ENCODE measurements at places on chromosomes 16 and 17.

- peak; percentile 4 for DNase-seq
Observed at GRCh38 chr17:27544350-27545131, 86.4 kb upstream of the LGALS9 start.

GRCh38 chr16:11685844-11686618 is 17.8 kb downstream of the SNN start:
- DNase-seq = no peak

DNA sequence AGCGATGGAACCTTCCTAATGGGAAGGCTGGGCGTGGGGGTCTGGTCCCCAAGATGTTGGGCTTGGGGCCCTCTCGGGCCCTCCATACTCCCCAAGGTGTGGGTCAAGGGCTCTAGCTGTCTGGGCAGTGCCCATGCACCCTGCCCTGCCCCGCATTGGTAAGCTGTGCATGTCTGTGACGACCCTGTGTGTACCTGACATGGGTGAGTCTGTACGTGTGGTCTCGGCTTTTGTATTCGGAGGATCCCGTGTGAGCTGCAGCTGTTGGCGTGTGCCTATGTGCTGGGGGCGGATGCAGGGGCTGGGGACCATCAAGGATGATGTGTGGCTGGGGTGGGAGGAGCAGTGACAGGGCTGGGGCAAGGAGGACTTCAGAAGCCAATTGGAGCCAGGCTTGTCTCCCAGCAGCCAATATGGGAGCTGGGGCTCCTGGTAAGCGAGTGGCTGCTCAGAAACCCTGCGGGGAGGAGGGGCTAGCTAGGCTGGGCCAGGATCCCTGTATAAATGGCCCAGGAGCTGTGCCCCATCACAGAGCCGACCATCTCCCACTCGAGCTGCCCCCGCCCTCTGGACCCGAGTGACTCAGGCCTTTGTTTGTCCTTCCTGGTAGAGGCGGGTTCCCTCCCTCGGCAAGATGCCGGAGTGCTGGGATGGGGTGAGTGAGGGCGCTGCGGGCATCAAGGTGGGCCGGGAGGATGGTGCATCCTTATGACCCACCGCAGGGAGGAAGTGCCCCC is at the start of gene NDRG4:
NDRG4 (plus strand) TSS at position 529 of the 737 bp plus-strand sequence; CDS start at position 635, 106 bp downstream.
- no peak for DNase-seq

DNA sequence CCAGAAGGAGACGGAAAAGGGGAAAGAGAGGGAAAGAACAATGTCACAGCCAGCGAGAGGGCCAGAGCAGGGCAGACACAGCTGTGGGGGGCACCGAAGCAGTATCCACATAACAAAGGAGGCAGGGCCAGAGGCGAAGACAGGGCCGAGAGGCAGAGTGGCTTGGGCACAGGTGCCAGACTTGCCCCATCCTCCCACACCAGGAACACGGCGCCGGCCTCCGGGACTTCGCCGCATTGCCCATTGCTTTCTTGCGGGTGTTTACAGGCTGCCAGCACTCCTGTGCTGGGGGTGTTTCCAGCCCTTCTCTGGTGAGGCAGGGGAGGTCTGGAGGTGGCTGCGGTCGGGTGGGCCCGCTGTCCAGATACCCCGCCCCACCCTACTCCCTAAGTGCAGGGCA is 78.0 kb downstream of the ENGASE start:
- no peak for DNase-seq

GRCh38 chr17:2980904-2981246 is 82.5 kb downstream of the OR1D5 start:
- no peak for DNase-seq

- no peak for DNase-seq
Observed at GRCh38 chr16:30335598-30336474, 19.3 kb downstream of the CD2BP2 start.

DNA sequence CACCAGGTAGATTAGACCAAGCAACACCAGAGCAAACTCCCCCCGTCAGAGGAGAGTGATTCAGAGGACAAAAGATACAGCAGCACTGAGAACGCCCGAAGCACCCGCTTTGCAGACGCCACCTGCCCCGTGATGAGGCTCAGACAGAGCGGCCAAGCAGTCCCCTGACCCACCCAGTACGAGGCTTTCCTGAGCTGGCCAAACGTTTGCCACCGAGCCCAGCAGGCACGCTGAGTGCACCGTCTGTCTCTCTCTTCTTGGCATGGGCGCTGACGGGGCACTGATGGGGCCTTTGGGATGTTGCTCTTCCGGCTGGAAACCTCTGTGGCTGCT is 19.4 kb upstream of the WDR45B start:
- no peak for DNase-seq

DNA sequence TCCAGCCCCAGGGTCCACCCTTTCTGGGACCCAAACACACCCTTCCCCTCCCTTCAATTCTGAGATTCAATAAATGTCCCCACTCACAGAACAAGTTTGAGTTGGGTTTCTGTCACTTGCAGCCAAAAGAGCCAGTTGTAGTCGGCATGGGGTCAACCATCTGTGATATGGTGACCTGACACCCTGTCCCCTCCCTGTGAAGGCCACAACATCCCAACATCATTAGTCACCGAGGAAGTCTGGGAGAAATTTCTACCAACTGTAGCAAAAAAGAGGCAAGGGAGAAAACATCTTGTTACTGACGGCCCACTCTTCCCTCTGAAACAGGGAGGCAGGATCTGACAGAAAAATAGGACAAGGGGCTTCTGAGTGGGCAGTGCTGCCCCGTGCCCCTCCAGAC is 638 bp upstream of the LYZL6 start:
- DNase-seq = no peak

- no peak for DNase-seq
Observed at GRCh38 chr17:36127911-36128310, 24.3 kb downstream of the CCL4 start.

DNA sequence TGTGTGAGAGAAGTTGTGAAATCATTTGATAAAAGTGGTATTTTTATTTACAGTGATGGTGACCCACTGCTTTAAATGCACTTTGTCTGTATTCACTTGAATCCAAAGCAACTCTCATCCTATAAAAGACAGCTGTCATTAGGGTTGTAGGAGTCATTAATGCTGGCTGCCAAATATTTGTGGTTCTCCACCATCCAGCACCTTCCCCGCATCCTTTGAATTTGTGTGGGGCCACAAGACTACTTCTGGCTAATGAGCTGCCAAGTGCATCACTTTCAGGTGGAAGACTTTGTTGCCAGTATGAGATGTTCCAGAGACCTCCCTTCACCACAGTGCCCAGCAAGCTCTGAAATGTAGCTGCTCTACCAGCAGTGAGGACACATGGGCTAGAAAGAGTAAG is 43.4 kb downstream of the CMTM3 start:
- DNase-seq = no peak

GRCh38 chr17:44794851-44795413 is 35.2 kb downstream of the GJC1 start:
- no peak for DNase-seq

DNA sequence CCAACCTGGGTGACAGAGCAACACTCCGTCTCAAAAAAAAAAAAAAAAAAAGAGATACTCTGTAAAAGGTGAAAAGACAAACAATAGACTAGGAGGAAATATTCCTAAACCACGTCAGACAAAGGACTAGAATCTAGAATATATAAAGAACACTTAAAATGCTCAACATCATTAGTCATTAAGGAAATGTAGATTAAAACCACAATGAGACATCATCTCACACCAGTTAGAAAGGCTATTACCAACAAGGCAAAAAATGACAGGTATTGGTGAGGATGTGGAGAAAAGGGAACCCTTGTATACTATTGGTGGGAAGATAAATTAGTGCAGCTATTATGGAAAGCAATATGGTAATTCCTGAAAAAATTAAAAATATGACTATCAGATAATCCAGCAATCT is 903.1 kb upstream of the SOX9 start:
- DNase-seq = no peak

DNA sequence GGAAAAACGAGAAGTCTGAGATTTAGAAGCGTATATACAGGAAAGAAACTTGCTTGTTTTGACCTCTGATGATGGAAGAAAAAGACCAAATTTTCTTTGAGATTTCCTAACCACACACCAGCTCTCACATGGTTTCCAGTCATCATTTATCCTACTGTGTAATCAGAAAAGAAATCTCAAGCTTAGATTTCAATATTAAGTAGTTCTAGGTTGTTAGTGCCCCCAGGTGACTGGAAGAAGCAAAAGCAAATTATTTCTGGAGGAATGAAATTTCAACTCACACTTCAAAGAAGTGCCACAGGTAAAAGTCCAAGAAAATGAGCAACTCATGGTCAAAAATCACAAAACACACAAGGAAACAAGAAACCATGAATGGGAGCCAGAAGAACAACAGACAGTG is 51.8 kb upstream of the KDM6B start:
- DNase-seq = no peak

GRCh38 chr17:33940769-33941370 is 314.2 kb upstream of the CCL2 start:
- DNase-seq = no peak

DNA sequence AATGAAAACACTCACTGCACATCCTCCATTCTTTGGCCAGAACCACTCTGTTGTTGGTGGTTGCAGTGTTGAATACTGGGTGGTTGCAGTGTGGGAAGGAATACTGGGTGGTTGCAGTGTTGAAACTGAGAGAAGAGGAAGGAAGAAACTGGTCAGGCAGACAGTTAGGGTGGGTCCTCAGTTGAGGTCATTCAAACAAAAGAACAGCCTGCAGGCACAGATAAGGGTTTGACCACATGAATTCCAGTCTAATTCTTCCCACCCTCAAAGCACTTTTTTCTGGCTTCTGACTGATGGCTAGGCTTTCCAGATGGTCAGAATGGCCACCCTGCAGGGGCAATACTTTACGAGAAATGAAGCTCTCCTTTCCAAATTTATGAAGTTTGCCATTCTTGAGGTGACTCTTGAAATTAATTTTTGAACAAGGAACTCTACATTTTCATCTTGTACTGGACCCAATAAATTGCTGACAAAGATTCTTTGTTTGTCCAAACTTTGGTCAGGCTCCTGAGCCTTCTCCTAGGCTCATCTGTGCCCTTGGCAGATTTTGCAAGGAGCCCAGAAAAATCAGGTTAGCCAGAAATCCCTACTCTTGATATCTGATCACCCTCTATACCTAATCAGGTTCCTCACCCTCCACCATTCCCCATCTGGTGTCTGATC is 596.6 kb upstream of the CDH5 start:
- no peak for DNase-seq

DNA sequence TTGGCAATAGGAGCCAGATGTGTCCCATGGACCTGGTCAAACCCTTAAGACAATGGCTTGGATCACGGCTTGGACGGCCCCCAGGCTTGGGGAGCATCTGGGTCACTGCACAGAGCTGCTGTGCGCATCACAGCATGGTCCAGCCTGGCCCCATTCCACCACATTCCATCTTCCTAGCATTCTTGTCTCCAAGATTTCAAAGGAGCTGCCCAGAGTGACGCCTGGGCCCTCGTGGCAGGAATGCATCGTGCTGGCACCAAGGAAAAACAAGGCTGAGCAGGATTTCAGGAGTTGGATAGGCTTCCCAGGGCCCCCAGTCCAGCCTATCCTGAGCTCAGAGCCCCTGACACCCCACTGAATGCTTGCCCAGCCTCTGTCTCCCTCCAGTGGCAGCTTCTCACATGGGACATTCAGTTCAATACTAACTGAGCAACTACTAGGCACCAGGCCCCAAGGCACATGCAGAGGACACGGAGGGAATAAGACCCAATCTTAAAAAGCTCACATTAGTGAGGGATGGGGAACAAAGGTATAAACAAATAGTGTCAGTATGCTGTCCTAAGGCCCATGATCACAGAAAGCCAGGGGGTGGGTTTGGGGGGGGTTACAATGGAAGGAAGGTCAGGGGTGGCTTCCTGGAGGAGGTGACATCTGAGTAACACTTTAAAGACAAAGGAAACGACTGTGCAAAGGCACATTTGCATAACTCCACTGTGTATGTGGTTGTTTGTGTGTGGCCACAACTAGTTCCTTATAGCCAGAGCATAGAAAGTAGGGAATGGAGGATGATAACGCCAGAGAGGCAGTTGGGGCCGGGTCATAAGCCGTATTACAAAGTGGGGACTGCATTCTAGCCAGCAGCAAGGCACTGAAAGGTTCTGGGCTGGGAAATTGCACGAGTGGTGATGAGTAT is 34.1 kb downstream of the TK2 start:
- DNase-seq = no peak

DNA sequence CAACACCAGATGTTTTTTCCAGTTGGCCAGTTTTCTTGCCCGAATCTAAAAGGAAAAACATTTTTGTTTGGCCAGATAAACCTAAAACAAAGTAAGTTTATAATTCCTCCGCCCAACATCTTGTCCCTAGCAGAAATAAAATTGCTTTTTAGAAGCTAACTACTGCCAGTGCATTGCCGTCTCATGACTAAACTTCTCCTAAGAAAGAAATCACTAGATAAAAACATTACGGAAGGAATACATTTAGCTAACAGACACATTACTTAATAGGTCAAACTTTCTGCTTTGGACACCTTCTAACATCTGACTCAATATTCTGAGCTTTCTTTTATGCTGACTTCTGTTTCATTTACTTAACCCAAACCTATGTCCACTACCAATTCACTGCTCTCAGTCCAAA is 36.2 kb downstream of the FBXL20 start:
- DNase-seq = no peak

GRCh38 chr17:35843698-35844097 is 25.0 kb downstream of the HEATR9 start:
- no peak for DNase-seq

DNA sequence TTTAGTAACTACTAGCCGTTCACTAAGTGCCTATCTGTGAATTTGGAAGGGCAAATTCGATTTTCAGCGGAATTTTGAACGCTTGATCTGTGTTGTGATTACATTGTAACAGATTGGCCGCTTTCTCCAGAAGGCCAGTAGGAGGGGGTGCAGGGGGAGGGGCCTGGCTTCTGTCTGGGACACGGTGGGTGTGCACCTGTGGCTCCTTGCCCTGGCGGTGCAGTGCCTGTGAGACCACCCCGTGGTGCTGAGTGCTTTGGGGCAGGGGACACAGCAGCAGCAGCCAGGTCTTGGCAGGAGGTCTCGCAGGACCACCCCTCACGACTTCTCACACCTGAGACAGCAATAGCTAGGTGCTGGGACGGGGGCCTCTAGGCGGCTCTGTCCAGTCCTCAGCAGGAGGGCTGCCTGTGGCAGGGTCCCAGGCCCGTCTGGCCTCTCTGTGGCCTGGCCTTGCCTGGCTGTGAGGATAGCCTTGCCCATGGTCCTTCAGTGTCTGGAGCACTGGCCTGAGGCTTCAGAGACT is 1.8 kb downstream of the UBE2I start:
- no peak for DNase-seq

DNA sequence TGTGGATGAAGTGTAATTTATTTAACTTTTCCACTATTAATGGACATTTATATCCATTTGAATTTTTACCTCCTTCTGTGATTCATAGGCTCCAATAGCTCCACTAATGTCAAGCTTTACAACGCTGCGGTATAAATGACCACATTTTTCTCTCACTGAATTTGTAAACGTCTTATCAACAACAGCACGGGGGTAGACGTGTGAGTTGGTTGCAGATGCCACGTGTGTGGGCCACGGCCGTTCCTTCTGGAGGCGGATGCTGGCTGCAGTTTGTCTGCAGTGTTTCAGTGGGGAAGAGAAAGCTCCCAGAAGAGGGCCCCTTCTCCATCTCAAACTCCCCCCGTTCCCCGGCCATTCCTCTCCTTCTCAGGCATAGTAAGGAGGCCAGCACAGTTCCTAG is 68.2 kb upstream of the XYLT1 start:
- DNase-seq = no peak
